ENCODE measurements at places on chromosomes 13 and 19.

- DNase-seq: no peak
Measured at GRCh38 chr13:110887597-110888333, 27.1 kb downstream of the ANKRD10 start.

GRCh38 chr19:512547-513365 is 5.5 kb downstream of the TPGS1 start:
- no peak for DNase-seq

DNA sequence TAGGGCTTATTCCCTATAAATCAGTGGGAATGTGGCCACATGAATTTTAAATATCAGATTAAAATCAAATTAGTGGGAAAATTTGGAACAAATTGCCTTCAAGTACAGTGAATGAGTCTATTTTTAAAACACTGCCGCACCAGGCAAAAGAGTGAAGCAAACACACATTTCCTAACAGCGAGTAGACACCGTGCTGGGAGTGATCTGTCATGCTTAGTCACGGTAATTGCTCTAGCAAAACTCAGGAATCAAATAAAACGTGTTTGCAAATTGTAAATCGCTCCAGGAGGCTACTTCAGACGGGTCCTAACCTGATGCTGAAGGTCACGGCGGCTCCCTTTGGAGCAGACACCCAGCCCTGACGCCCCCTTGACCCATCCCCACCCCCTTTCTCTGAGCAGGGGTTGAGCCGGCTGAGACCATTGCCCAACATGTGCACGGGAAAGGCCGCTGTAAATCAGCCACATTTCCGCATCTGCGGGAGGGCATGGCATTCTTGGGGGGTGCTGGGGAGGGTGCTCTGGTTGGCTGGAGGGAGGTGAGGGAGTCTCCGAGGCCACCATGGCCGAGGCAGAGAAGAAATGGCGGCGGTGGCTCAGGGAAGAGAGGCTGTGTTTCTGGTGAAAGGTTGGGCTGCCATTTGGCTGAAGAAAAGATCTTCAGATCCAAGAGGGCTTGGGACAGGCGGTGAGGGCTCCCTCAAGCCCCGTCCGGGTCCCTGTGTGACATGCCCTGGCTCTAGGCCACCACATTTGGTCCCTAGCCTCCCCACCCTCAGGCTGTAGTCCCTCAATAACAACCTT is 8.9 kb downstream of the CEBPA start:
- no peak for DNase-seq

DNA sequence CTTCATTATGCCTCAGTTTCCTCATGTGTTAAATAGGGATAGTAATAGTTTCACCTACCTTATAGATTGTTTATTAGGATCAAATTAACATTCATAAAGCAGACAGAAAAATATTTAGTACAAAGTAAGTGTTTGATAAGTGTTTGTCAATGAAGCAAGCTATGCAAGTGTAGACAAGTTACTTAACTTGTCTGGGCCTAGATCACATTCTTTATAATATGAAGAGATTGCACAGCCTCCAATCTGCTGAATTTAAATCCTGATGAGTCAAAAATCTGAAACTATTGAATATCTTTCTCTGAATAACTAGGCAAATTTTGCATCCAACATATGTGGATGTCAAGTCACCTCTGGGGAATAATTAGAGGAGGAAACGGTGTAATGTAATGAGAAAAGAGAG is 170.5 kb downstream of the MZT1 start:
- DNase-seq: no peak

DNA sequence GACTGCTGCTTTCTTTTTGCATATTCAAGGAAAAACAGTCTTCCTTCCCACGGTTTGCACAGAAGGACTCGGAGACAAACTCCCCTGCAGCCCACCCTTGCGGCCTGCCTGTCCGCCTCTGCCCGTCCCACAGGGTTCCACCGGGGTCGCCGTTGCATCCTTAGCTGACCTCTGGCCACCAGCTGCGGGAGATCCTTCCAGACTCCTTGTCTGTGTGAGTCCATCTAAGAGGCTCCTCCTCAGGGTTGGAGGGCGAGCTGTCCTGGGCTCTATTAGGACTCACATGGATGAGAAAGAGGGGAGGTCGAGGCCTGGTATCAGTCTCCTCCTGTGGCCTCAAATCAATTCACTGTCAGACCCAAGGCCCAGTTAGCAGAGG is 39.2 kb downstream of the KLF2 start:
- no peak for DNase-seq

DNA sequence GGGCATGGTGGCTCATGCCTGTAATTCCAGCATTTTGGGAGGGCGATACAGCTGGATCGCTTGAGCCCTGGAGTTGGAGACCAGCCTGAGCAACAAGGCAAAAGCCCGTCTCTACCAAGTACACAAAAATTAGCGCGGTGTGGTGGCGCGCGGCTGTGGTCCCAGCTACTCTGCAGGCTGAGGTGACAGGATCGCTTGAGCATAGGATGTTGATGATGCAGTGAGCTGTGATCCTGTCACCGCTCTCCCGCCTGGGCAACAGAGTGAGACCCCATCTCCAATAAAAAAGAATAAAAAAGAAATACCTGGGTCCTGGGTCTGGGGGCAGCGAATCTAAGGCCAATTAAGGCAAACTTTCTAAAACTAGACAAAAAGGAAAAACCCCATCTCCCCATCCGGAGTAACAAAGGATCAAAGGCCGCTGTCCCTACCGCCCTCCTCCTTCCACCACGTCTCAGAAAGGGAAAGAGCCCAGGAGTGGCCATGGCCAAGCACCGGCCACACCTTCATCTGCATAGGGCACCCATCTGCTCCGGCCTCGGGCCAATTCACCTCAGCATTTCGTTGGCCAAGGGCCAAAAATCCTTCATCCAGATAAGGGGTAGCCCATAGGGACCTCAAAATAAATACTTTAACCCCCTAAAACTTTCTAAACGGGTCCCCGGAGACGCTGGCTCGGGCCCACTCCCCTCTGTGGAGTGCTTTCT is 851 bp downstream of the ZNF320 start:
- DNase-seq: peak; percentile 12

- DNase-seq: no peak
Measured at GRCh38 chr13:39587939-39588338, 15.1 kb downstream of the LHFPL6 start.

DNA sequence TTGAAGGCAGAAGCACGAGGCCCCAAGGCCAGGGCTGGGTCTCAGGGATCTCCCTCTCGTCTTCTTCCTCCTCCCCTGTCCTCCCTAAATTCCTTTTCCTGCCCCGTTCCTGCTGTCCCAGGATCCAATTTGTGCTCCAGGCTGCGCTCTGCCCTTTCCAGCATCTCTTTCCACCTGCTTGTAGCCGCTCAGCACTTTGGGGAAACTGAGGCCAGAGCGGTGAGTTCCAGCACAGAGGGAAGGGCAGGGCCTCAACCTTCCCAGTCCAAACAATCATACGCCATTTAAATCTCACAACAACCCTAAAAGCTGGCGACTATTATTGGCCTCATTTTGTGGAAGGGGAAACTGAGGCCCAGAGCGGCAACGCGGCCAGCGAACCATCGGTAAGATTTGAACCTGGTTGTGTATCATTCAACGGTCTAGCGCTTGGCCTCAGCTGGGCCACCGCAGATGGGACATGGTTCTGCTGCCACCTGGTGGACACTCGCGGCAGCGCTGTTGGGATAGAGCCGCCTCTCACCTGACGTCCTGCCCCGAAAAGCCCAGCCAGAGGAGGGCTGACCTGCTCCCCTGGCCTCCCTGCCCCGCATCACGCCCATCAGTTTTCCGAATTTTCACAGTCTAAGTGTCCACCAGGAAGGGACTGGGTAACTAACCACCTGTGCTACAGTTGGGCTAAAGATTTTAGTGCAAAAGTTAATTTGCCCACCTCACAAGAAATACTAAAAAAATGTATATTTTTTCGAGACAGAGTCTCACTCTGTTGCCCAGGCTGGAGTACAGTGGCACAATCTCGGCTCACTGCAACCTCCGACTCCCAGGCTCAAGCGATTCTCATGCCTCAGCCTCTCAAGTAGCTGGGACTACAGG is 4.2 kb upstream of the RPL18A start:
- peak; percentile 84 for DNase-seq

- no peak for DNase-seq
Measured at GRCh38 chr19:50844296-50844935, 10.3 kb upstream of the KLK3 start.

- peak; percentile 53 for DNase-seq
Measured at GRCh38 chr13:99528547-99528946, 27.3 kb downstream of the TM9SF2 start.

GRCh38 chr13:102620516-102620915 is 23.7 kb downstream of the TPP2 start:
- DNase-seq: no peak

DNA sequence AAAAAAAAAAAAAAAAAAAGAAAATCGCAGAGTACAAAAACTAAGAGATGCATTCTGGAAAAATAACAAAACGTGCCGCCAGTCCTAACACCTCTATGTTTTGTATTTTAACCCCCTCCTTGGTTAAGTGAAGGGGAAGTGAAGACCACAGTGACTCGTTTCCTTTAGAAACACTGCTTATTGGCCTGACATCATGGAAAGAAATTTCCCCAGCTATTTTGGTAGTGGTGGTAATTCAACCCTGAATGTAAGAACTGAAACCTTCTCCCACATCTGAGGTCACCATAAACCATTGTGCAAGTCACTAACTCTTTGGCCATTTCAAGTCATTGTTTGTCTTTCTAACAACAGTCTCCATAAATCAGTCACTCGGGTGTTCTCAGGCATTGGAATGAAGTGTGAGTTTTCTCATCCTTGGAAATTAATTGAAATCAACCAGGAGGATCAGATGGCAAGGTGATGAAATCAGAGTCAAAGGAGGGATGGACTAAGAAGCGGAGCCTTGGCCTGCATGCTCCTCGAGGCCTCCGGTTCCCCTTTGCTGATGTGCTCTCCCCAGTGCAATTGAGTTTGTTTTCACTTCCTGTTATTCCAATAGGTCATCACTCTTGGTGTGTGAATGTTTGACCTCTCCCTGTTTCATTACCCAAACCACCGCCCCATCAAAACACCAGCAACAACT is 443.9 kb downstream of the FGF9 start:
- peak; percentile 95 for DNase-seq

DNA sequence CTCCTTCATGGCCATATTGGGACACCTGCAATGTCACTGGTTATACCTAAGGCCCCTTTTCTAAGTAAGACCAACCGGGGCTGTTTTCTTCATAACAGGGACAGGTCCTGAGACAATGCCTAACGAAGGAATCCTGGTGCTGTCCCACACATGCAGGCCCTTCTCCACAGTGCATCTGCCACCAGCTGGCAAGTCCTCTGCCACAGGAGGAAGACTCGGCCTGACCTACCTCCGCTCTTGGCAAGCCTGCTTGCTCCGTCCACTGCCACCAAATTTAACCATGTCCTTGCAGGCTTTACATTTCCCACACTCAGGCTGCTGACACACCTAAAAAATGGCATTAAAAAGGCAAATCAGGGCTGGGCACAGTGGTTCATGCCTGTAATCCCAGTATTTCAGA is 31.8 kb upstream of the EIF3G start:
- DNase-seq: no peak

DNA sequence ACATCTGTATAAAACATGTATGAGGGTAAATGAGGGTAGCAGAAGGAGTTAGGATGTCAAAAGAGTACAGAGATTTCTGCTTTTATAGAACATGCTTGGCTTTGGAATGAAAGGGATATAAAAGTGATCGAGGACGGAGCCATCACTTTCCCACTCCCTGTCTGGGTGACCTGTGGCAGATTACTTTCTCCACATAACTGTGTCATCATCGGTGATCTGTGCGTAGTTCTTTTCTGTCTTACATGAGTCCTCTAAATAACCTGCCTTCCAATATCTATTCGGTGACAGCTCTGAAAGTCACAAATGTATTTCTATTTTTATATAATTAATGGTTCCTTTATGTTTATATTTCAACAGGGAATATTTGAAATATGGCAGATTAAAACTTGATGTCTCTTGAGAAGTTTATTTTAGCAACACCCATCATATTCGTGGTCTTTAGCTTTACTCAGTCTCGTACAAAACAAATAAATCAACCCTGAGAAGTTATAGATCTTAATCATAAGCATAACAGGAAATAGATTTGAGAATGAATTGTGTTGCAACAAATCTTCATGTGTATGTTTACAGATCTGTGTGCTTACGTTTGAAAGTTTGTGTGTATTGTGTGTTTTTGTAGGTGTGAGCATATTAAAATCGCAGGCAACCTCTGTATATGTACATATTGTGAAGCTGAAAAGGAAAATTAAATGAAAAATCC is 1094.3 kb downstream of the EFNB2 start:
- DNase-seq: no peak

GRCh38 chr13:50882816-50883435 is 26.7 kb upstream of the RNASEH2B start:
- DNase-seq: no peak

DNA sequence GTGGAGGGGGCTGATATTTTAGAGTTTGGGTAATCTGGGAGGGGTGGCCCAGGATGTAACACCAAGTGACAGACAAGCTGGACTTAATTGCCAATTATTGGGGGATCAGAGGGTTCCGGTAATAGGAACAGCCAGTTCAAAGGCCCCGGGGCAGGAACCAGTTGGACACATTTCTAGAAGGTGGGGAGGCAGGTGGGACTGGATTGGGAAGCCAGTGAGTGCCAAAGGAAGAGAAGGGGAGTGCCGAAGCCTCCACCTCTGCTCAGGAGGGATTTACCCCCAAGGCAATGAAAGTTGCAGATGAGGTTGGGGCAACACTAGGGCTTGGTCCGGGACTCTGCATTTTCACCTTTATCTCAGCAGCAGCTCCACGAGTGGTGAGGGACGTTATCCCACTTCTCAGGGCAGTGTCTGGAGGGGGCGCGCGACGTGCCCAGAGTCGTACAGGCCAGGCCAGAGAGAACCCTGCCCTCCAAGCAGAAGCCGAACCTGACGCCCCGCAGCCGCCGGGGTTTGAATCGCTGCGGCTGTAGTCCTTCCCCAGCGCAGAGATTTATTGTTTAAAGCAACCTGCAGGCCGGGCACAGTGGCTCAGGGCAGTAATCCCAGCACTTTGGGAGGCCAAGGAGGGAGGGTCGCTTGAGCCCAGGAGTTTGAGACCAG is 5.7 kb upstream of the JUND start:
- DNase-seq: no peak

GRCh38 chr13:99120751-99121150 is 79.9 kb upstream of the UBAC2 start:
- DNase-seq: no peak

DNA sequence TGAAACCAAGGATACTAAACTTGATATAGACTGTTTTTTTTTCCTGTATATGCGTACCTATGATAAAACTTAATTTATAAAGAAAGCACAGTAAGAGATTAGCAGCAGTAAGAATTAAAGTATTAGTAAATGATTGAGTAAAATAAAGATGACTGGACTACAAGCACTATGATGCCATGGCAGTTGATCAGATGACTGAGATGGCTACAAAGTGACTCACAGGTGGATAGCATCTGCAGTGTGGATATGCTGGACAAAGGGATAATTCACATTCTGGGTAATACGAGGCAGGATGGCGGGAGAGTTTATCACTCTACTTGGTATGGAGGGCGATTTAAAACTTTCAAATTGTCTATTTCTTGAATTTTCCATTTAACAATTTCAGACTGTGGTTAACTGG is 11.8 kb downstream of the HTR2A start:
- DNase-seq: no peak

DNA sequence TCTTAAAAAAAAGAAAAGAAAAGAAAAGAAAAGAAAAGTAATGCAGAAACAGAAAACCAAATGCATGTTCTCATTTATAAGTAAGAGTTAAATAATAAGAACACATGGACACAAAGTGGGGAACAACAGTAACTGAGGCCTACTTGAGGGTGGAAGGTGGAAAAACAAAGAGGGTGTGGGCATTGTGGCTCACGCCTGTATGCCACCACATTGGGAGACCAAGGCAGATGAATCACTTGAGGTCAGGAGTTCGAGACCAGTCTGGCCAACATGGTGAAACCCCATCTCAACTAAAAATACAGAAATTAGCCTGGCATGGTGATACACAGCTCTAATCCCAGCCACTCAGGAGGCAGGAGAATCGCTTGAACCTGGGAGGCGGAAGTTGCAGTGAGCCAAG is 8.1 kb downstream of the ZNF708 start:
- no peak for DNase-seq

Data from GM12865 (cell line).